Mesenteric fat pad (tissue), 1 donor: ENCODE measurements at places on chromosomes 4 and X. TPM values are rescaled to one million over a fixed set of nuclear protein-coding genes. Genes with fewer than 3 reads are reported as not detected.

GRCh38 chr4:113901994-113902787, 77.3 kb downstream of the ARSJ start:
- DNase-seq = no peak

DNA sequence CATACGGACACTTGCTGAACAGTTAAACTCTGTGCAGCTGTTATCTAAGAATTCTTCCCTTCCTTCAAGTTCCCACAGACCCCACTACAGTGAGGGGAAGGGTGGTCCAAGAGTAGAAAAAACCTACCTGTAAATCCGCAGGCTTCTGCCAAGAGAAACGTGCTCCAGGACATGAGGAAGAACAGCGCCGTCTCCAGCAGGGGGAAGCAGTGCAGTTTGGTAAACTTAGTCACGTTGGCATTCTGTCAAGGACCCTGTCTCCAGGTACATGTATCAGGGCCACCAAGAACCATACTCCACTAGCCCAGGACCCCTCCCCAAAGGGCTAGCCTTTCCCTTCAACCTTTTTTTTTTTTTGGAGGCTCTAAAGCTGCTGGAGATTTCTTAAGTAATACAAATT, 79.9 kb downstream of the CHST7 start:
- DNase-seq = no peak

DNA sequence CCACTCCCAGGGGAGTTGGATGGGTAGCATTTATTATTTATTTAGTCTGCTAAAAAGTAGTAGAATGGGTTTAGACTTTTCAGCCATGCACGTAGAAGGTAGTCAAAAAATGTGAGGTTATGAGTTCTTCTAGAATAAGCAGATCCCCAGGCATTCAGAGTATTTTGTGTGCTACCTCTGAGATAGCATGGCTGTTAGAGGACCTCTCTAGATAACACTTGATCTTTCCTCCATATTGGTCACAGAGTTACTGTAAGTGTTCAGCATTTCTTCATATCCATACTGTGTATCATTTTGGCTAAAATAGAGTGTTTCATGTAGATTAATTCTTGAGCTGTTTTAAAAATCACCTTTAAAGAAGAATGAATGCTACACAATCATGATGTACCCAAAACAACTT, 58.4 kb downstream of the KLHL5 start:
- no peak for DNase-seq

- no peak for DNase-seq
These were observed 697.3 kb downstream of the CCSER1 start for GRCh38 chr4:90824266-90825150.

DNA sequence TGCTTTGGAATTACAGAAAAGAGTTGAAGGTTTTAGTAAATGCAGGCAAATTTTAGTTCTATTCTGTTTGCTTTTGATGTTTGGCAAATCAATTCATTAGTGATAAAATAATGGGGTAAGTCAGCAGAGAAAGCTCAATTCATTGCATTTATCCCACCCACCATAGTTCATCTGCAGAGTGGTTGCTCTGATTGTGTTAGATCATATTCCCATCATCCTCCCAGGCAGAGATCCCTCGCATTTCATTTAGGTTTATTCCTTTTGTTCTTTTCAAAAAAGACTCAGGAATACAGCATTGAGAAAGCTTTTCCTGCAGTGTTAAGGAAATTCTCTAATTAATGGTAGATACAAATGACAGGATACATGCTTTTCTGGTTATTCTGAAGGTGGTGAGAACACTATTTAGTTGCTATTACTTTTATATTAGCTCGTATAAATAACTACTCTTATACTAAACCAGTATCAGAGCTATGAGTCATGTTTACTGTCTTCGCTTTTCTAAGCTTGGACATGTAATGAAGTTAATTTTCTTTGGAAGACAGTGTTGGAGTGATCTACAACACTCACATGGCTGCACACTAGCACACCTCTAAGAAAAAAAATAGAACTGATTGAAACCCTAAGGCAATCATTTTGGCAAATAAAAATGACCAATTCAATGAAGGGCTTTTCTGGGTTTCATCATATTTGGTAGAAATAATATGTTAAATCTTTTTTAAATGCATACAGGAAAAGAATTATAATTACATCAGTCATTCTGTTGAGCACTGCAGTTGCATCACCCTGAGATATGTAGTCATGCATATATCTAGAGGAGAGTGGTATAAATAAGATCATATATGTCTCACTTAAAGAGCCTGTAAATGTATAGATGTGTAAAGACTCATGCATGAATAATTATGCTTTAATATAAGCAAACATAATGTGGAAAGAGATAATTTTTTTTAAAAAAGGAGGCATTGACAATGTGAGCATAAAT, 351.6 kb downstream of the PCDH7 start:
- no peak for DNase-seq

- no peak for DNase-seq
These were observed 529.6 kb downstream of the ZNF674 start for GRCh38 chrX:46015653-46016052.

DNA sequence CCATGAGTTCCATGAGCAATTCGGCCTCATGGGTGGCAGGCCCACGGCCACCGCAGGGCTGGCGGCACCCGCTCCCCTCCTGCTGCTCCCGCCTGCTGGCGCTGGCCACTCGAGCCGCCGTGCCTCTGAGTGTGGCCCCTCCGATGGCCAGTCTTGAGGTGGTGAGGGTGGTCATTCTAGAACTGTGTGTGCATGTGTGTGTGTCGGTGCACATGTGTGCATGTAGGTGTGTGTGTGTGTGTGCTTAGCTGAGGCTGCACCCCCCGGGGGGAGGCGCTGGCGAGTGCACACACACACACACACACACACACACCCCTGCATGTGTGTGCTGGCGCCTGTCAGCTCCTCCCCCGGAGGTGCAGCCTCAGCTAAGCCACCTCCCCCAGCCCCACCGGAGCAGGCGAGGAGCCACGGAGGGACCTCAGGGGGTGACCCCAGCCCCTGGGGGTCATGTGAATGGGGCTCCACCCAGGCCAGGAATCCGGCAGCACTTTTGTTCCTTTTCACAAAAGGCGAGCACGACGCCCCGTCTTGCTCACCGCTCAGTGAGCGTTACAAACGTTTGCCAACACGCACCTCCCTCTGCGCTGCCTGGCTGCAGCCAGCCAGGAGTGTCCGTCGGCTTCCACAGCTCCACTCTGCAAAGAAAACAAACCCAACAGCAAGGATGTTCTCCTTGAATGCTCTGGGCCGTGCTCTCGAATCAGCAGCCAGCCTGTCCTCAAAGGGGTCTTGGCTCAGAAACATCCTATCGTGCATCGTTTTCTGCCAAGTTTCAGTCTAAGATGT, 29.9 kb downstream of the FGFRL1 start:
- no peak for DNase-seq

GRCh38 chr4:141102367-141102766, 30.9 kb downstream of the RNF150 start:
- DNase-seq = no peak

Gene COL25A1
- total RNA-seq = 6.6 TPM

Gene GPC4
- total RNA-seq = 9.5 TPM

Gene TMEM184C
- 35.2 TPM for total RNA-seq

Gene ZCCHC18
- total RNA-seq = not detected

Gene ZFP92
- total RNA-seq = 5.4 TPM

Gene XKRX
- not detected for total RNA-seq
